HT1080 (cell line): ENCODE measurements at places on chromosomes 3 and 15. TPM values are rescaled to one million over a fixed set of nuclear protein-coding genes. Genes with fewer than 3 reads are reported as not detected.
A peak's percentile ranks its signal among the peaks of the same experiment; 100 is the strongest.

GRCh38 chr3:167876620-167877281 lies 141.2 kb downstream of the SERPINI1 start:
- DNase-seq: peak; percentile 88

DNA sequence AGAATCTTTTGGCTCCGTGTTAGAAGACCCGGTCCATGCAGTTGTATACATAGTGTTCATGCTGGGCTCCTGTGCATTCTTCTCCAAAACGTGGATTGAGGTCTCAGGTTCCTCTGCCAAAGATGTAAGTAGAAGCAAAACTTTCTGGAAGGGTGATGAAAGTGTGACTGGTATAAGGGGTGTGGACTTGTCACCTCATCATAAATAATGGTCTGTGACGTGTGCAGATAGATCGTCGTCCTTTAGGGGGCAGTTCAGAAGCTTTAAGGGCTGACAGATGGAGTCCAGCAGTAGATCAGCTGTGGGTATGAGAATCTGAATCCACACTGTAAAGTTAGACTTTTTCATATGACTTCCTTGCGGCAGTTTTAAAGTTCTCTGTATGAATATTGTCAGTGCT lies 15.3 kb downstream of the SEC61A1 start:
- DNase-seq: no peak

DNA sequence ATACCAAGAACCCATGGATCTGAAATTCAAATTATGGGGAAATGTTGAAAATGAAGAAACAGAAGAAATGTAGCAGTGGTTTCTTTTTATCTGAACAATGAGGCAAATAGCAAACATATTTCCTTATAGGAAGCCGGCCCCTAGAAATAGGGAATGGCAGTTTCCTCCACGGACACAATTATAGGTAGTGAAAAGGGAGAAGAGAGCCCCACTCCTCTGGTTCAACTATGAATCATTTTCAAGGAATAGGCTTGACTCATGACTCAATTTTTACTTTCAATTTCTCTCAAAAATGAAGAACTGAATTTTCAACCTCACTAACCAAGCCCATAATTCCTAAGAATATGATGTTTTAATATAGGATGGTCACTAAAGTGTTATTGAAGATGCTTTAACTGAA lies 243.1 kb downstream of the MECOM start:
- DNase-seq: peak; percentile 35

- DNase-seq: no peak
Observed at GRCh38 chr3:184539801-184540435, 21.7 kb upstream of the EPHB3 start.

GRCh38 chr3:16528106-16528505 lies 14.6 kb upstream of the RFTN1 start:
- DNase-seq: no peak

GRCh38 chr15:81442454-81442853 lies 68.4 kb upstream of the TMC3 start:
- DNase-seq: no peak

DNA sequence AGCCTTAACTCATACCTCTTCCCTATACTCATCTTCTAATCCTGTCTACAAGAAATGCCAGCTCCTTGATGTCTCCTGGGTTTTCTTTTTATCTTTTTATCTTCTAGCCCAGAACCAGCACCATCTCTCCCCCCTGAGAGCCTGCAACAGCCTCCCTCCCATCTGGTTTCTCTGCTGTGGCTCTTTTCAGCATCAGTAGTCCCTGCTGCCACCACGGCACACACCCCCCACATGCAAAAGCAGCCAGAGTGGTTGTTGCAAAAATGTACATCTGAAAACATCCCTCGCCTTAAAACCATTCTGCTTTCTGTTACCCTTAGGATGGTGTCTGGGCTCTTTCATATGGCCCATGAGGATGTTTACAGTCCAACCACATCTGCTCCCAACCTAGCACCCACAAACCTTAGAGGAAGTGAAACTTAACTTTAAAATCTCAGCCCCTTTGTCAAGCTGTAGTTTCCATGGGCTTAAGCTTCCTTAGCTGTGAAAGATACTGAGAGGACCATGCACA lies 775 bp downstream of the TTC21A start:
- DNase-seq: no peak

GRCh38 chr3:82011336-82011735 lies 249.9 kb upstream of the GBE1 start:
- no peak for DNase-seq

GRCh38 chr15:85547386-85547785 lies 167.0 kb downstream of the AKAP13 start:
- no peak for DNase-seq

DNA sequence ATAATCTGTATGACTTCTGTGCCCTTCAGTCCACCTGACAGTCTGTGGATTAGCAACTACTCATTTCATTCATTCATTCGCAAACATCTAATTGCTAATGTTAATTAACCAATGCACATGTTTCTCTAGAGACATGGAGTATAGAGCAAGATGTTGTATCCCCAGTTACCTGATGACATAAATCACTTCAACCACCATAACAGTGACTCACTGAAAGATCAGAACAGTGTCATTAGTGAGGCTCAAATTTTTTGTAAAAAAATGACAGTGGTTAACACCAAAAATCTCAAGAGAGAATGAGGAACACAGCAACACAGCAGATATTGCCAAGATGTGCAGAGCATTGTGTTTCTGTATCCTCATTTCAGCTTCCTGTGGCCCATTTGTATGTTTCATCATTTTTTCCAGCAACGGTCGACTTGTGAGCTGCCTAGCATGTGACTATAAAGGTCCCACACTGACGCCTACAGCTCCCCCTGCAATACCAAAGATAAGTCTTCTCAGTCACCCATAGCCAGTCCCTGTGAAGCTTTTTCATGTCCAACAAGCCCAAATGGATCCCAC lies 3.7 kb upstream of the PLD1 start:
- DNase-seq: no peak

- DNase-seq: peak; percentile 33
Observed at GRCh38 chr3:14224895-14225294, 46.3 kb downstream of the LSM3 start.

DNA sequence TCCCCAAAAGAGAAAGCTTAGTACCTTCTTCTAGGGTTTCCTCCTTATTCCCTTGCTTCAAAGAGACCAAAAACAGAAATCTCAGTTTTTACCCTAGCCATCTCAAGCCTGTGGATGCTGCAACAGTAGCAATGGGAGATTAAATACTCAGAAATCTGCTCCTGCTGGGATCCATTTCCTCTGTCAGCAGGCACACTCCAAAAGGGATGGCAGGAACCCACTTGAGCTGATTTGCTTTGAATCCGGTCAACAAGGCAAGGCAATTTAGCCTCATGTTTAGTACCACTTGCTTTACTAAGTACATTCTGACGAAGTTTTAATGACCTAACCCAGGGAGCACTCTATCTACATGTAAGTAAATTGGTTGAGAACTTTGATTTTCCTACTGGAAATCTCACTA lies 590.0 kb upstream of the ADAMTS9 start:
- no peak for DNase-seq

DNA sequence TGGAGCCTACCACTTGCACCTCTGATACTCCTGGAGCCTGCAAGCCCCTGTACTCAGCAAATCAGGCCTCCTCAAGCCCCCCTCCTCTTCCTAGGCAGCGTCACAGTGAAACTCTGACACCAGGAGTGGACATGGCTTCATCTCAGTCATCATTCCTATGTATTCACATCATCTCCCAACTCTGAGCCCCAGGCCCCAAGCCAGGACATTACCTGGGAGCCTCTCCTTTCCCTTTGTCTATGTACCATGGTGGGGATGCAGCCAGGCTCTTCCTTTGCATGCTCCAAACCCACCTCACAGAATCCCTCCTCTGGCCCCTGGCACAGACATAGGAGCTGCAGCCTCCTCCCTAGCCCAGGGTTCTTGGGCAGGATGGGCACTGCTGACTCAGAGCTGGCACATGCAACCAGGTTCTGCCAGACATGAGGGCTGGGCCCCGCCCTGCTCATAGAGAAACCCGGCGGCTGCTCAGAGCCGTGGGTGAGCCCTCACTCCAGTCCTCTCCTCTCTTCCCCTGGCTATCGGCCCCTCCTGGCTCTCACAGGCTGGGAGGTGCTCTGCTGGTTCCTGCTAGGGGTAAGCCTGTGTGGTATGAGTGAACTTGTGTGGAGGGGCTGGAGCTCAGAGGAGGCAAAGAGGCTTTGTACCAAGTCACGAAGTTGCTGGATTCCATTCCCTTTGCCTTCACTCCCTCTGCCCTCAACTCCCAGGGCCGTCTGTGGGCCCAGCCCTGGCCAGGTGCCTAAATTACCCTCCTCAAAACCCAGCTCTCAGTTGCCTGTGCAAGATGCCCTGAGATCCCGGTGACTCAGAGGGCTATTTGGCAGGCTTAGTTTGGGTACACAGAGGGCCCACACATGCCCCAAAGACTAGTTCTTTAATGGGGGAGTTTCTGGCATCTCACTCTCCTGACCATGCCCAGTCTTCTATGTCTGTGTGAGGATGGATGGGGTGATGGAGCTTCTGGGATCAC lies 1.9 kb upstream of the PLCD1 start:
- DNase-seq: peak; percentile 81

GRCh38 chr15:89825271-89825940 lies 10.8 kb upstream of the ANPEP start:
- no peak for DNase-seq

GRCh38 chr3:63387568-63387967 lies 109.5 kb downstream of the SYNPR start:
- DNase-seq: peak; percentile 51

IQCF6 gene
- total RNA-seq: not detected in 2 replicates

PIERCE2 gene
- total RNA-seq: 0.27 and 1.00 TPM in 2 replicates

RNU5B-1 gene
- total RNA-seq: not detected in 2 replicates

EPHB3 gene
- total RNA-seq: 0.94 and 1.00 TPM in 2 replicates

ISL2 gene
- 0.57 and 2.2 TPM in 2 replicates for total RNA-seq

ANO10 gene
- 17.8 and 22.8 TPM in 2 replicates for total RNA-seq

C3orf80 gene
- total RNA-seq: 1.8 and 1.9 TPM in 2 replicates

GRAMD2A gene
- total RNA-seq: not detected in 2 replicates

ALG1L2 gene
- total RNA-seq: not detected in 2 replicates
